ENCODE measurements at places on chromosomes 16 and 17. TPM values are rescaled to one million over a fixed set of nuclear protein-coding genes. Genes with fewer than 3 reads are reported as not detected.

SEPTIN12 gene
- not detected for total RNA-seq

SLFN14 gene
- not detected for total RNA-seq

SLC12A4 gene
- total RNA-seq = 36.4 TPM

DNA sequence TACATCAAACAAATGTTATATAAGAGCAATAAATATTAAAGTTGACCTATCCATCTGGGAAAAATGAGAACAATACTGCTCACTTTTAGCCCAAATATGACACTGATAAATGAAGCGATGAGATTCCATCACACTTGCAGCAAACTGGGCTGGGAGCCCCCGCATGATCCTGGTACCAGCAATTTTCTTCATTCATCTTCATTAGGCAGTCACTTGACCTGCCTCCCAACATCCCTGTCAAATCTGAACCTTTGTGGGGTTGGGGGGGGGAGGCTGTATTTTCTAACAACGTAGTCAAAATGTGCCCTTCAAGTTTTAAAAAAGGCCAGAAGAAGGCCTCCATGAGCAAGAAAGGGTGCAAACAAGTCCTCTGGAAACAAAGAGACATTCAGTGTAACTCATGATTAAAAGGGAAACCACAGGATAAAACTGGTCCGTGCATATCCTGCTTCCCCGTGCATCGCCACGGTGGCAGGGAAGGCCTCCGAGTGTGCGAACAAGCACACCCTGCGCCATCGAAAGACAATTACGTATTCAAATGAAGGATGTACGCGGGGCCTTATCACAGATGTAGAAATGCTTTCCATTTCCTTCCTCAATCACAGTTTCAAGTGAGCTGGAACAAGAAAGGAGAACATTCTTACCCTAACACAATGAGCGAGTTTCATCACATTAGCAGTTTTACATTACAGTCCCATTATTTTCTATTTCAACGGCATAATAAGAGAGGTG, 48.4 kb downstream of the TOX3 start:
- H3K4me3 ChIP-seq = no peak overlapping the region
- H3K27ac ChIP-seq = no peak overlapping the region
- no peaks in the 10 kb centered on the region for H3K4me1 ChIP-seq

GRCh38 chr17:8556074-8556473, 74.5 kb downstream of the MYH10 start:
- H3K27me3 ChIP-seq = no peaks in the 10 kb centered on the region
- no peak overlapping the region for H3K27ac ChIP-seq
- no peaks in the 10 kb centered on the region for H3K4me1 ChIP-seq
- no peaks in the 10 kb centered on the region for H3K36me3 ChIP-seq
- no peak for DNase-seq

DNA sequence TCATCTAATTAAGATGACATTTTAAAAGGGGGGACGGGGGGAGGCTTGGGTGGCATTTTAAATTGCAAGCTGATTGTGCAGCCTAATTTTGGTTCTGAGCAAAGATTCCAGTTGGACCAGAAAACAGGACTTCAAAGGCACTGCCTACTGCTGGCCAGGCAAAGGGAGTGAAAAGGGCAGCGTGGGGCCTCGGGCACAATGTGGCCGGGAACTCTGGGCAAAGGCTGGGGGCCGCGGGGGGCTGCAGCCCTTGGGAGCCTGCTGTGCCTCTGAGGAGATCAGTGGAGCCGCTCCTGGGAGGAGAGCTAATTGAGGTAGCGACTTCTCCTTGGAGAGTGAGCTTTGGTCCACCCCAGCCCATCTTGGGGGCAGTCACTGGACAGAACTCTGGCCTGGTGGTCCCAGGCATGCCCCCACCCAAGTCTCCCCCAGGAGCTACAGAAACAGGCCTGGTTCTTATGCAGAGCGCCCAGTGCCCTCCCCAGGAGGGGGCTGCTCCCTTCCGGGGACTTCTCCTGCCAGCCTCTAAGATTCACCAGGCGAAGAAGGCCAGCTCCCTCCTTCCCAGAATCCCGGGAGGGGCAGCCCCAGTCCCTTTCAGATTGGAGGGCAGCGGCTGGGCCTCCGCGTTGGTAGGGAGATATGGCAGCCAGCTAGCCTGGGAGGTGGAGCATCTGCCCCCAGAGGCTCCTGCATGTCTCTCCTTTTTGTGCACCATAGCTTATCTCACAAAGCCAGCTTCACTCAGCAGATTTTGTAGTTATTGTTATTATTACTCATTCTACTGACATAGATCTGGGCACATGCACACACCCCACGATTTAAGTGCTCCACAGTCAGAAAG, 115.6 kb downstream of the GNAO1 start:
- H3K27ac ChIP-seq = no peak overlapping the region
- H3K4me3 ChIP-seq = no peak overlapping the region
- DNase-seq = no peak

DNA sequence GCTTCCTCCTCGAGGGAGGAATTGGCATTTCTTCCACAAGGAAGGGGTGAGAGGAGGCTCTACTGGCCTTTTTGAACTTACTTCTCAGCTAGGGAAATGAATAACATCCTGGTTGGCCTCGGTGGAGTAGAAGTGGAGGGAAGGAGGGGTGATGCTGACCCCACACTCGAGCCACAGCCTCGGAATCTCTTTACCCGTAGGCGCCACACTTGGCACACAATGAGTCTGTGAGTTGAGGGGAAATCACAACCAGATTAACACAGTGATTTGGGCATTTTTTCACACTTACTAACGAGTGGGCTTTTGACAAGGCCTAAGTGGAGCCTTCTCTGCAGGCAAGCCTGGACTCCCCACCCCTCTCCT, 47.3 kb upstream of the TBX2 start:
- DNase-seq = no peak
- H3K4me3 ChIP-seq = no peak overlapping the region
- no peaks in the 10 kb centered on the region for H3K4me1 ChIP-seq

DNA sequence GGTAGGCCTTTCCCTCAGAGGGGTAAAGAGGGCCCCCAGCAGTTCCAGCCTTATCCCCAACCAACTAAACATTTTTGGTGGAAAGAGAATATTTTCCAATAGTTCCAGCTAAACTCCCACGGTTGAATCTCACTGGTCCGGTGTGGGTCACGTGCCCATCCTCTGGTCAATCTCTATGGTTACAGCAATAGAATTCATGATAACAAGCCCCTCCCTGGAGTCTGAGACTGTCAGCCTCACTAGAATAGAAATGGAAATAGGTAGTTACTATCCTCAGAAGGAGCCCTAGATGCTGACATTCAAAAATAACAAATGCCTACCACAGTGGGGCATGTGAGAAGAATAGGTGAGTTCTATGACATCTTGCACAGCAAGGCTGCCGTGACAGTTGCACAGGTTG, 37.5 kb upstream of the LITAF start:
- H3K27ac ChIP-seq = peak overlapping the region; percentile 87
- peaks cover 48% of the 10 kb centered on the region for H3K4me1 ChIP-seq
- no peaks in the 10 kb centered on the region for H3K27me3 ChIP-seq
- no peak for DNase-seq
- no peaks in the 10 kb centered on the region for H3K36me3 ChIP-seq
